ENCODE measurements at places on chromosomes 13 and 19.

DNA sequence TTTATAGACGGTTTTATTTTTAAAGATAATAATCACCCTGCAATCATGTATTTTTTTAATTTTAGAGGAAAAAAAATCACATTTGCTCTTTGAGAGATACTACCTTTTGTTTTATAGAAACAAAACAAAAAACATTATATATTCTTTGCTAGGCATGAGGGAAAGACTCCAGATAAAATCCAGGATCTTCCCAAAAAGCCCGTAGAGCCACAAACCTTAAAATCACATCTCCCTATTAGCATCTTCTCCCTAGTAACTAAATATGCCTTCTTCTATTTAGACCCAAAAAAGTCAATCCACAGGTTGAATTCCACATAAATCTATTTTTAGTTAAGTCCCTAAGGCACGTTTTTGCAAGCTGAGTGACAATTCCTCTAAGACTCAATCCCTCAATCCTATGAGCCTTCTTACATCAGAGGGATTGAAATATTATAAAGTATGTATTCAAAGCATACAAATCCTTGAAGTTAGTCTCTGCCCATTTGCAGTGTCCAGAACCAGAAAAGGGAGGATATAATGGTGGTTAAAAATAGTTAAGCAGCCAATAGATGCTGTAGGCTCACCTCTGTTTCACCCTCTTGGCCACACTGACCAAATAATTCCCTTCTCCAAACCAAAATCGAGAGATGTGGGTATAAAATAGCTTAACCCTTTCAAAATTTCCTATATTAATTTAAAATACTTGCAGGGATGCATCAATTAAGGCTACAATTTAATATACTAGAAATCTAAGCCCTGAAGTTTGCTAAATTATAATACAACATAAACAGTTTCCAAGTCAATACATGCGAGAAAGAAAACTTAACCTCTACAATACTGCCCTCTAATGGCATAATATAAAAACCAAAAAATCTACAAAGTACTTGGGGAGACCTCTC lies 64.0 kb downstream of the SERP2 start:
- no peak for DNase-seq

GRCh38 chr13:38334845-38335244 lies 14.8 kb upstream of the UFM1 start:
- DNase-seq, result no peak

DNA sequence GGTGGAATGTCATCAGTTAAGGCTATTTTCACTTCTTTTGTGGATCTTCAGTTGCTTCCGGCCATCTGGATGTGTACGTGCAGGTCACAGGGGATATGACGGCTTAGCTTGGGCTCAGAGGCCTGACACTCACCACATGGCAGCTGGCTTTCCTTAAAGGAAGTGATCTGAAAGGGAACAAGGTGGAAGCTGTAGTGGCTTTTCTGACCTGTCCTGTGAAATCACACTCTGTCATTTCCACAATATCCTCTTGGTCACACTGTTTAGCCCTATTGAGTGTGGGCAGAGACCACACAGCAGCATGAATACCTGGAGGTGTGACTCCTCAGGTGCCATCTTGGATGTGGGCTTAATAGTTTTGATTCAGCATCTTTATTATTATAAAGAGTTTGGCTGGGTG lies 4.5 kb upstream of the BAX start:
- DNase-seq, result peak; percentile 43

GRCh38 chr13:21202767-21203531 lies 26.5 kb downstream of the MRPL57 start:
- DNase-seq, result peak; percentile 16

DNA sequence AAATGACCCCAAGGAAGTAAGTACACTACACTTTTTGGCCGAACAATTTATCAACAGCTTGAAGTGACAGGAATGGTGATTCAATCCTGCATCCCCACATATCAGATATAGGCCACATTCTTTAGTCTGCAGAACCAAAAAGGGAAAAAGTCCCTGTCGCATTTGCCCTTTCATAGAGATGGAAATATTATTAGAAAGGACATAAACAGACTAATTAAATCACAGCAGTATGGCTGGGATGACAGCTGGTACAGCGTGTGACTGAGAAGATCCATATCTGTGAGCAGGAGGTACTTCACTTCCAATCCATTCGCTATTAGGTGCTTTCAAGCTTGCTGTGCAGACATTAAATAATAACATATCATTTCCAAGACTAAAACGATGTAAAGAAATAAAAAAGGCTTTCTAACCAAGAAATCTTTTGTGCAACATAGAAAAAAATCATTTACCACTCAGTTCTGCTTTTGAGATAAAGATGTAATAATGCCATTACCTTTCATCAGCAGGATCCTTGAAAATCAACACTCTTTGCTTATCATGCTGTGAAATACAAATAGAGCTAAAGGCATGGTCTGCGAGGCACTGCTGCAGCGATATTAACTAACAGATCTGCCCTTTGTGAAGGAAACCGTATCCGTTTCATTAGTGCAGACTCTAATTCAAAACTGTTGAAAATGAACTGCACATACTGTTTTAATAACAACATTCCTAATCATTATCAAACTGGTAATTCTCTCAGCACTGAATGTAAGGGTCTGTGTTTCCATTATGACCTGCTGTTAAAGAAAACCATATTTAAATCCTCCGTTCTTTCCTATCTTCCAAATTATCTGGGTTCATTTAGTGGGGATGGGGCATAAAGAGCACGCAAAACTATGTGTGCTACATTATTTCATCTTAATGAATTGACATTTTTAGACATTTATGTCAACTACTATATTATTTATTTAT lies 245.6 kb downstream of the DACH1 start:
- DNase-seq, result peak; percentile 41

- no peak for DNase-seq
Observed at GRCh38 chr19:16588824-16589577, 16.8 kb upstream of the SLC35E1 start.

GRCh38 chr19:33132425-33132824 lies 511 bp downstream of the WDR88 start:
- DNase-seq, result no peak

GRCh38 chr13:20149762-20150161 lies 11.1 kb downstream of the GJA3 start:
- DNase-seq, result no peak

GRCh38 chr13:109666656-109667055 lies 119.7 kb downstream of the IRS2 start:
- DNase-seq, result no peak

DNA sequence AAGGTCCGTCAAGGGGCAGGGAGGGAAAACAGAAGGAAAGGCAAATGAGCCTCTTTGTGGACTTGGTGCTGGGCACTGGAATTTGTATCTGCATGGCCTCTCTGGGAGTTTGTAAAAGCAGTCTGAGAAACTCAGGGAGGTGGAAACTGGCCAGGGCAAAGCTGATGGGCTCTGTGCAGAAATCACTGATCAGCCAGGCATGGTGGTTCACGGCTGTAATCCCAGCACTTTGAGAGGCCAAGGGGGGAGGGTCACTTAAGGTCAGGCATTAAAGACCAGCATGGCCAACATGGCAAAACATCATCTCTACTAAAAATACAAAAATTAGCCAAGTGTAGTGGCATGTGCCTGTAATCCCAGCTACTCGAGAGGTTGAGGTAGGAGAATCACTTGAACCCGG lies 369.9 kb upstream of the ZNF507 start:
- no peak for DNase-seq

DNA sequence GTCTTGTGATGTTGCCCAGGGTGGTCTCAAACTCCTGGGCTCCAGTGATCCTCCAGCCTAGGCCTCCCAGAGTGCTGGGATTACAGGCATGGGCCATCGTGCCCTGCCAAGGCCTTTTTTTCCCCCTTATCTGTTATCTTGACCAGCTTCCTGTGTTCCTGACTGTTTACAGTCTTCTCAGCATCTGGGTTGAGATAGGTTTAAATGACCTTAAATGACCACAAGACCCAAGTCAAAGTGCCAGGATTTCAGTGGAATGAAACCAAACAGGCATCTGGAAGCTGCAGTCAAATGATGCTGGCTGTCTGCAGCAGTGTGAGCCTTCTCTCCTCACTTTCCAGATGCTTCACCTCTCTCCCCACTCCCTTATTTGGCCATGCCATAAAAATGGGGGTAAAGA lies 114.2 kb upstream of the CLDN10 start:
- no peak for DNase-seq
